CD4-positive, CD25-positive, alpha-beta regulatory T cell (primary cell): ENCODE measurements at places on chromosomes 6 and 20.

DNA sequence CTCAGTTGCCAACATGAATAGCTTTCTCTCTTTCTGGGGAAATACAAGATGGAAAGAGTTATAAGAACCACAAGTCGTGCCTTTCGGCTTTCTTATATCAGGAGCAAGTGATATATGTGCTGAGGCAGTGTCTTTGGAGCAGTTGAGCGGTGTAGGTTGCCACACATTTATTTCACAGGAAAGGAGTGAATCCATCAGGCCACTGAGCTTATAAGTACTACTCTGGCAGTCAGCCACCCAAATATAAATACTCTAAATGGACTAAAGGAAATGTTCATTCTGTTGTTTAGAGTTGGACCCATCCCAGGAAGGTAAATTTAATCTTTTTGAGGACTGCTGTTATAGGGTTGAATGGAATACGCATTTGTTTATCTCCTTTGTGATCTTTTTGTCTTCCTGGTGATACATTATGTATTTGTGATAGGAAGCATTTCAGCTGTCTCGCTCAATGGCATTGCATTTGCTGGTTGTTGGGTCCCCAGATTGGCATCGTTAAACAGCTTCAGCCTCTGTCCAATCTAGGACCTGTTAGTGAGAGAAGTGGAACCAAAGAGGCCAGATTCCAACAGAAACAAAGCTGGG lies 139.7 kb downstream of the SOBP start:
- no peak overlapping the region for H3K4me3 ChIP-seq
- peaks cover 41% of the 10 kb centered on the region for H3K27me3 ChIP-seq
- H3K36me3 ChIP-seq: no peaks in the 10 kb centered on the region
- H3K4me1 ChIP-seq: peaks cover 4% of the 10 kb centered on the region
- no peak for DNase-seq

DNA sequence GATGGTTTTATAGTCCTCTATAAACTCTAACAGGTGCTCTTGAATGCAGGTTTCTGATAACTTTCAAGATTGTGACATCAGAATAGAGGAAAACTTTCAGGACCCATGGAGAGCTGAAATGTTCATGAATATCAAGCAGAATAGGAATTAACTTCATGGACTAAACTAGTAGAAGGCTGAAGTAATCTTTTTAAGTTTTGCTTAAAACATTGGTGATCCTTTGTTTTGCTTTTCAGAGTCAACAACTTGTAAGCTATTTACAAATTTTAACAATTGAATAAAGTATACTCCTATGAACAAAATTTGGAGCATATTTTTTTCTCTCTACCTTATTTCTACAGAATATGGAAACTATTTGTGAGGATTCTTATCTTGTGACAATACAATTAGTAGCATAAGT lies 25.2 kb upstream of the GOPC start:
- H3K4me1 ChIP-seq: no peaks in the 10 kb centered on the region
- H3K4me3 ChIP-seq: no peak overlapping the region
- no peak overlapping the region for H3K27ac ChIP-seq
- DNase-seq: no peak
- H3K27me3 ChIP-seq: no peaks in the 10 kb centered on the region

- no peaks in the 10 kb centered on the region for H3K27me3 ChIP-seq
- no peak overlapping the region for H3K27ac ChIP-seq
- H3K4me3 ChIP-seq: no peak overlapping the region
Observed at GRCh38 chr6:148566664-148567350, 180.0 kb upstream of the UST start.

DNA sequence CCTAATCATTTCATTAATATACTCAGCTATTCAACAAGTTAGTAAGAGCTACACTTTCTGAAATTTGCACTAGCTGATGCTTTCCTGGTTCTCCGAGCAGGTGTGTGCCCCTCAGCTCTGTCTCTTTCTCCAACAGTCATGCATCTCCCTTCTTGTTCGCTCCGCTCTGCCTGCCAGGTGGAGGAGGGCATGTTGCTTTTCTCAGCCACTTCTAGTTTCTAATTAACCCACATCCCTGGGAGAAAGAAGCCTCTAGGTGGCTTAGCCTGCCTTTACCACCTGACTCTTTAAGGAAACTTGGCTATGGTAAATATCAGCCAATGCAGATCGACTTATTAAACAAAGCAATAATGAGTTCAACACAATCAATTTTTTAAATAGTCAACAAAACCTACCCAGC lies 34.2 kb downstream of the LRFN2 start:
- no peak overlapping the region for H3K27ac ChIP-seq
- DNase-seq: no peak
- H3K27me3 ChIP-seq: no peaks in the 10 kb centered on the region
- H3K36me3 ChIP-seq: no peaks in the 10 kb centered on the region

GRCh38 chr6:89858041-89858440 lies 28.4 kb downstream of the CASP8AP2 start:
- peaks cover 83% of the 10 kb centered on the region for H3K36me3 ChIP-seq
- no peak overlapping the region for H3K4me3 ChIP-seq
- H3K4me1 ChIP-seq: peaks cover 4% of the 10 kb centered on the region
- no peaks in the 10 kb centered on the region for H3K27me3 ChIP-seq
- no peak for DNase-seq
- H3K27ac ChIP-seq: no peak overlapping the region

- no peaks in the 10 kb centered on the region for H3K4me1 ChIP-seq
- no peaks in the 10 kb centered on the region for H3K36me3 ChIP-seq
- no peaks in the 10 kb centered on the region for H3K27me3 ChIP-seq
Observed at GRCh38 chr6:62737792-62738191, 451.8 kb upstream of the KHDRBS2 start.

GRCh38 chr6:160116411-160116810 lies 5.2 kb upstream of the SLC22A1 start:
- H3K4me3 ChIP-seq: no peak overlapping the region
- H3K27me3 ChIP-seq: no peaks in the 10 kb centered on the region
- no peaks in the 10 kb centered on the region for H3K36me3 ChIP-seq
- DNase-seq: no peak

DNA sequence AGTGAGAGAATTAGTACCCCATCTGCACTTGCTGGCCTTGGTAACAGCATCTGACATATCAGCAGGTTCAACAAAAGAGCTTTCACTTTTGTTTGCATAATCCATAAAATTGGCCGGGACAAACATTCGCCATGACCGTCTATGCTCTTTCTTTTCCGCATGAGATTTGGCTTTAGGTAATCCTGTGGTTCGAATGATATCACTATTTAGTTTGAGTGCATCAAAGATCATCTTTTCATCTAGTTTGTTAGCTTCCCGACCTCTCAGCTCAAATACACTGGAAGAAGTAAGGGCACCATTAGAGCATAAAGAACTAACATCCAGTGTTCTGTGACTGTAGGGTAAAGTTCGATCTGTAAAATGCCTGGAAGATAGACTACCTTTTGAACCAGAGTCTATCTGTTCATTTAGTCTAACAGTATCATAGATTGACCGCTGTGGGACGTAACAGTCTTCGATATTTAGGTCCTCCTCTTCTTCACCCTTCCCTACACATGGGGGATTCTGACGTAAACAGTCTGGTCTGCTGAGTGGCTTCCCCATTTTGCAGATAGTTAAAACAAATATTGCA lies 101.6 kb downstream of the DST start:
- no peak overlapping the region for H3K27ac ChIP-seq
- H3K4me3 ChIP-seq: no peak overlapping the region
- peaks cover 10% of the 10 kb centered on the region for H3K4me1 ChIP-seq
- H3K27me3 ChIP-seq: no peaks in the 10 kb centered on the region
- H3K36me3 ChIP-seq: no peaks in the 10 kb centered on the region
- DNase-seq: no peak

- DNase-seq: no peak
- H3K4me1 ChIP-seq: no peaks in the 10 kb centered on the region
- H3K4me3 ChIP-seq: no peak overlapping the region
- H3K36me3 ChIP-seq: no peaks in the 10 kb centered on the region
- no peaks in the 10 kb centered on the region for H3K27me3 ChIP-seq
- no peak overlapping the region for H3K27ac ChIP-seq
Observed at GRCh38 chr6:105270511-105270910, 90.7 kb upstream of the POPDC3 start.

DNA sequence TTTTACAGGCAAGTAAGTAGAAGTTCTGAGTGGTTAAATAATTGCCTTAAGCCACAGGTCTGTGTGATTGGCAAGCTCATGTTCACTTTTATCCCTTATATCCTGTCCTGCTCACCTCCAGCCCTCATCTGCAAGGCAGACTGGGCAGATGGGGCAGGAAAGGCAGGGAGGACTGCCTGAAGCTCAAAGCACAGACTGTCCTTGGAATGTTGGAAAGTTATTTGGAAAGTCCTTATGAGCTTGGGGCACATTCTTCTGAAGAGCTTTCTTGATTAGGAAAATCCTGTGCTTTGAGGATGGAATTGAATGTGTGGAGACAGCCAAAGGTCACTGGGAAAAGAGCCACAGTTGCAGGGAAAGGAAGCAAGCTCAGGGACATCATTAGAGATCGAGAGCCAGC lies 48.9 kb upstream of the STK35 start:
- H3K27me3 ChIP-seq: peaks cover 4% of the 10 kb centered on the region
- no peak overlapping the region for H3K4me3 ChIP-seq
- DNase-seq: no peak
- H3K4me1 ChIP-seq: no peaks in the 10 kb centered on the region
- no peak overlapping the region for H3K27ac ChIP-seq
- no peaks in the 10 kb centered on the region for H3K36me3 ChIP-seq

GRCh38 chr20:51383891-51384510 lies 158.5 kb downstream of the NFATC2 start:
- H3K36me3 ChIP-seq: peaks cover 10% of the 10 kb centered on the region
- H3K4me3 ChIP-seq: no peak overlapping the region
- DNase-seq: no peak
- H3K4me1 ChIP-seq: no peaks in the 10 kb centered on the region
